ENCODE measurements at places on chromosomes 11 and 22.
A peak's percentile ranks its signal among the peaks of the same experiment; 100 is the strongest.

DNA sequence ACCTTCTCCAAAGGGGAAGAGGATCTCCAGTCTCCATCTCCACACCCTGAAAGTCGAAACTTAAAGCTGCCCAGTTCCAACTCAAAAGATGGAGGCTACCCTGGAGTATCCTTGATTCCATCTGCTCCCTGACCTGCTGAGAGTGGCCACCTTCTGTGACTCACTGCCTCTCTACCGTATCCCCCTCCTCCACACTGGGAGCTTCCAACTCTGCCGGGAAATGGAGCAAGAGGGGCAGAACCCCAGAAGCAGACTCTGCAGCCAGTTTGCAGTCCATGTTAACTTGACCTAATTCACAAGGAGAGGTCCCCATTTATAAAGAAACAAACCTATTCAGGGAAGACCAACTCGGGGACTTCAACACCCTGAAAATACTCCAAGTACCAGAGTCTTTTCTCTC is 22.0 kb upstream of the IRAG1 start:
- no peak for DNase-seq

GRCh38 chr22:19848298-19849224 is 6.1 kb downstream of the GNB1L start:
- DNase-seq, result no peak

DNA sequence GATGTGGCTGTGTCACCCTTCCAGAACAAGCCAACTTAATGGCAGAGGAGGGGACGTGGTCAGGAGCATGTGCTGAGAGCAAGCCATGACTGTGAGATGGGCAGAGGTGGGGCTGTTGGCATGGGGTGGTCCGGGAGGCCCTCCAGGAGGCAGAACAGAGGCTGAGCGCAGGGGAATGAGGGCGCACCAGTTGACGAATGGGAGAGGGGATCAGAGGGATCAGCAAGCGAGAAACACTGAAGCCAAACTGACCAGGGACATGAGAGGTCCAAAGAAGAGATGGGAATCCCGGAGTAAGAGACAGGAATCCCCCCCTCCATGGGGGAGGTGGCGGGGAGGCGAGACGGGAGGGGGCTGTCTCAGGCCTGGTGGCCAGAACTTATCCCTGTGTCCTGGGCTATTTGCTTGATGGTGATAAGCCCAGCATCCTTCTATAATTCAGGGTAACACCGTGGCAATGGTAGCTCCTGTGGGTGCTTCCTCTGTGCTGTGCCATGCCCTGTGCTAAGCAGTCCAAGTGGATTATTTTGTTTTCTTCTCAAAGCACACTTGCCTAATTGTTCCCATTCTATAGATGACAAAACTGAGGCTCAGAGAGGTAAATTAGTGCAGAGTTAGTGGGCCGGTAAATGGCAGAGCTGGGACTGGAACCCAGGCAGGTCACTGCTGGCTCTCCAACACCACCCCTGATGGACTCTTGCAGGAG is 83.4 kb upstream of the SHISAL1 start:
- no peak for DNase-seq

GRCh38 chr11:130100381-130101095 is 30.8 kb downstream of the APLP2 start:
- no peak for DNase-seq

GRCh38 chr11:71144736-71145135 is 107.6 kb downstream of the SHANK2 start:
- no peak for DNase-seq

- DNase-seq, result no peak
Measured at GRCh38 chr11:70305501-70305900, 35.0 kb downstream of the PPFIA1 start.

DNA sequence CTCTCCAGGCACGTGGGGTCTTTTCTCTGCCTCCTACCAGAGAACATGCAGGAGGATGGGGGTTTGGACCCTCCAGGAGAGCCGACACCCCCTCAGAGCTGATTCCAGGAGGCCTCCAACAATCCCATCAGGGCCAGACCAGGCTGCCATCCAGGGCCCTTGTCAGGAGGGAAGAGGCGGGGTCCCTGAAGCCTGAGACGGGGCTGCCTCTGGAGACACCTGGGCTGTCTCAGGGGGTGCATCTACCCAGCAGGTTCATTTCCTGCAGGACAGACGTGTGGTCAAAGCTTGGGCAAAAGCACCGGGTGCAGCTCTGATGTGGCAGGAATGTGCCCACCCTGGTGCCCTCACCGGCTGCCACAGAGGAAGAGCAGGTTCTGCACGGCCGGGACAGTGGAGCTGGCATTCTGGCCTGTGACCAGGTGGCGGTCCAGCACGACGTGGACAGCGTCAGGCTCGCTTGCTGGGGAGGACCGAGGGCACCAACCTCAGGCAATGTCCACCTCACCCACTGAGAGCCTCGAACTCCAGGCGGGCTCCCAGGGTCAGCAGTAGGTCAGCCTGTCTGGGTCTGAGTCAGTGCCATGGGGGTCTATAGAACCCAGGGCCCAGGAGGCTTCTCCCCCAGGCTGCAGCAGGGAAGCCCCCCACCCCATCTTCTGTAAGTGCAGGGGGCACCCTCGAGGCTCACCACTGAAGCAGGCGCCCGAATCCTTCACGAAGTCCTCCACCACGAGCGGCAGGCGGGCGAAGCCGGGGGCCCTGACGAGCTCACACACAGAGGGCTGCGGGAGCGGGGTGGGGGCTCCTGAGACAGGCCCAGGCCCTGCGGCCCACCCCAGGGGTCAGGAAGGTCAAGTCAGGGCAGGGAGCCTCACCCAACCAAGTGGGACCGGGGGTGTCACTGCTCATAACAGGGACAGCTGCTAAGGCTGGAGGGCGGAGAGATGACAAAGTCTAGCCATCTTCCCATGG is 6.4 kb downstream of the GATD1 start:
- no peak for DNase-seq

- DNase-seq, result no peak
Measured at GRCh38 chr11:96169250-96169649, 173.7 kb downstream of the MAML2 start.

DNA sequence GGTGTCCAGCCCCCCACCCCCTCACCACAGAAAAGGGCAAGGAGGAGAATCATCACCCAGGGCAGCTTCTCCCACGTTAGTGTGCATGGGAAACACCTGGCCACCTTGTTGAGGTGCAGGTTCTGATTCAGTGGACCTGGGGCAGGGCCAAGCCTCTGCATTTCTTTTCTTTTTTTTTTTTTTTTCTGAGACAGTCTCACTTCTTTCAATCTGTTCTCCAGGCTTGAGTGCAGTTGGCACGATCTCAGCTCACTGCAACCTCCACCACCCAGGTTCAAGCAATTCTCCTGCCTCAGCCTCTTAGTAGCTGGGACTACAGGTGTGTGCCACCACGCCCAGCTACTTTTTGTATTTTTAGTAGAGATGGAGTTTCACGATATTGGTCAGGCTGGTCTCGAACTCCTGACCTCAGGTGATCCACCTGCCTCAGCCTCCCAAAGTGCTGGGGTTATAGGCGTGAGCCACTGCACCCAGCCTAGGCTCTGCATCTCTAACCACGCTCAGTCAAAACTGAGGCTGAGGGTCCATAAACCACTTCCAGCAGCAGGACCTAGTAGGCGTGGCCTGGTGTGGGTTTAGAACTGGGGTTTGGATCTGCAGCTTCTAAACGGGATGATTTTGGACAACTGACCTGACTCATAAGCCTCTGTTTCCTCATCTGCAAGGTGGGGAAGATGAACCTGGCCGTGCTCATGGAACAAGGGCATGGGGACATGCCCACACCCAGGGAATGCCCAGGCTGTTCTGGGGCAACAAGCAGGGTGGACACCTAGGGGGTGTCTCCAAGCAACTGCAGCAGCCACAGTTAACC is 734 bp downstream of the ZP1 start:
- DNase-seq, result no peak

- DNase-seq, result no peak
Measured at GRCh38 chr11:95070471-95070870, 3.8 kb downstream of the SRSF8 start.

- peak; percentile 29 for DNase-seq
Measured at GRCh38 chr22:37260901-37261336, 16.9 kb upstream of the RAC2 start.

GRCh38 chr11:34819740-34820482 is 96.3 kb downstream of the APIP start:
- DNase-seq, result no peak

GRCh38 chr22:38065539-38065938 is 8.3 kb downstream of the PICK1 start:
- DNase-seq, result no peak

GRCh38 chr22:30947816-30948454 is 20.6 kb downstream of the MORC2 start:
- DNase-seq, result peak; percentile 25

DNA sequence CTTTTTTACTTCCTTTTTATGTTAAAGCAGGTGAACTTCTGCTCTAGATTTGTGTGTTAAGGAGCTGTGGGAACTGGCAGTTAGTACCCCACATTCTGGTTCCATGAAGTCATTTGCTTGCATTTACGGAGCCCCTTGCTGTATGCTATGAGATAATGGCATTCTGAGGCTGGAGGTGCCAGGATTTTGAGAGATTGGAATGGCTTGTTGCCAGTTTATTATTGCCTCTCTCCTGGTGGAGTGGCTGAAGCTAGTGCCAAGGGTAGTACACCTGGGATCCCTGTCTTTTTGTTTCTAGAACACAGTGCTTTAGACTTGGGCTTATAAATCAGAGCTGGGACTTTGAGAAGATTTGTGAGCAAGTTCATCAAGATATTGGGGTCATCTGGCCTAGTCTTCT is 73.8 kb downstream of the STIM1 start:
- peak; percentile 75 for DNase-seq

DNA sequence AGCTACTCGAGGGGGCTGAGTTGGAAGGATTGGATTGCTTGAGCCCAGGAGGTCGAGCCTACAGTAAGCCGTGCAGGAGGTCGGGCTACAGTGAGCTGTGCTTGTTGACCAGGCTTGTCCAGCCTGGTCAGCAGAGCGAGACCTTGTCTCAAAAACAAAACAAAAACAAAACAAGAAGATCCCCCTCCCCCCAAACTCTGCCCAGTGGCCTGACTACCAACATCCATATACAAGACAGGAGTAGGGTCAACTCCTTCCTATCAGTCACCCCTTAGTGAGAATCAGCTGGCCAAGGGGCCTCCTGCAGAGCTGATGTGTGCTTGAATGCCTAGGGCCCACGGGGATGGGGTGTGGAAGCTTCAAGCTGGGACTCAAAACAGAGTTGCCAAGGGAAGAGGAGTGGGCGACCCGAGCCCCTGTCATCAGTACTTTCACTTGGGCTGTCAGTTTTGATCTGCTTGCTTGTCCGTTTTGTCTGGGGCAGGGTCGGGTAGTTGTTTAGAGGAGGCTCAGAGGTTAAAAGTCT is 942 bp upstream of the TSPAN18 start:
- DNase-seq, result no peak

- DNase-seq, result no peak
Measured at GRCh38 chr11:34653851-34654482, 33.1 kb downstream of the EHF start.

DNA sequence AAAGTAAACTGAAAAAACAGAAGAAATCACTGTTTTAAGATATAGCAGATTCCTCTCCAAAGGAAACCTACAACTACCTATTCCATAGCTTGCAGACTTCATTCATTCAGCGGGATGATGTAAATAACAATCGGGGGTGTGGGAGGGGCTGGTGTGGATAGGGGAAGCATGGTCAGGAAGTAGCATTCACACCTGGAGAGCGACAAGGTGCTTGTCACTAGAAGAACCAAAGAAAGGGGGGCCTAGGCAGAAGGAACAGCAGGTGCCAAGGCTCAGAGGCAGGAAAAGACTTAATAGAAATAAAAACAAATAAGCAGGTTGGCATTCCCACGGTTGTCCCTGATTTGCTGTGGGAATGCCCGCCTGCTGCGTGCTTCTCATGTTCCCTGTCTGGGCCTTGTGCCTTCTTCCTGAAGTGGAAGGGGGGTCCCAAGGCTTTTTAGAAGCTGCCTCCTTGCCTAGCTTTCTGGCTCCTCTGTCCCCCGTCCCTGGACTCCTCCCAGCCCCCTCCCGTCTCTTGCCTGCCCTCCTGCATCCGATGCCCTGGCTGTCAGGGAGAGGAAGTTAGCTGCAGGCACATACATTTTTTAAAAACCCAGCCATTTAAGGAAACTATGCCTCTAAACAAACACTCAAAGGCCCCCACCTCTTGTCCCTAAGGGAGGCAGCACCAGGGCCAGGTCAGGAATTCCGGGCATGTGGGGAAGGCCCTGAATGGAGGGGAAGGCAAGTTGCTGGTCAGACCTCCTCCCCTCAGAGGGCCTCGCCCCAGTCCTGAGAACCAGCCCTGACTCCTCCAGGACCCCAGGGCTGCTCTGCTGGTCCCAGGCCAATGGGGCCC is 54.7 kb upstream of the PRDM11 start:
- DNase-seq, result no peak

GRCh38 chr11:125625225-125625629 is 264 bp downstream of the CHEK1 start:
- no peak for DNase-seq

DNA sequence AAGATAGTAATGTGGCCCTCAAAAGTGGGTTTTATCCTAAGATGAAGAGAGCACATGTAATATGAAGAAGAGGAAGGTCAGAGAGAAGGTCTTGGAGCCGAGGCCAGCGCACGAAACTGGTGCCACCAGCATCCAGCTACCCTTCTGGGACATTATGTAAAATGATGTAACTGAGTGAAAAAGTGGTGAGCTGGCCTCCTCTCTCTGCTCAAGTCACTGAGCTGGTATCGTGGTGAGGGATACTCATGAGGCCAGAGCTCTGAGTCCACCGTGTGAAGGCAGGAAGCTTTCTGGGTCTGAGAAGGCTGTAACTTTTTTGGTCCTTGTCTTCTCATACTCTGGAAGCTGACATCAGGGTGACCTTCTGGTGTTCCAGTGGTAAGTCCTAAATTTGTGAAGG is 25.1 kb downstream of the RNF185 start:
- no peak for DNase-seq

GRCh38 chr22:47036936-47037485 is 274.6 kb downstream of the TBC1D22A start:
- no peak for DNase-seq

DNA sequence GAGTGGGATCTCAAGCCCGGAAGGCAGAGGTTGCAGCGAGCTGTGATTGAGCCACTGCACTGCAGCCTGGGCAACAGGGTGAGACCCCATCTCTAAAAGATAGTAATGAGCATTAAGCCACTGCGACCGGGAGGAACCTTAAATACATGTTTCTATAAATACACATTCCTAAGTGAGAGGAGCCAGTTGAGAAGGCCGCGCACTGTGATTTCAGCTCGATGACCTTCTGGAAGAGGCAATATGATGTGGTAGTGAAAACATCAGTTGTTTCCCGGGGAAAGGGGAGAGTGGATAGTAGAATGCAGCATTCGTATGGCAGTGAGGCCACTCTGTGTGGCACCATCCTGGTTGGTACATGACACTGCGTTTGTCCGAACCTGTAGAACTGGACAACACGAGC is 18.0 kb downstream of the PTDSS2 start:
- DNase-seq, result no peak

DNA sequence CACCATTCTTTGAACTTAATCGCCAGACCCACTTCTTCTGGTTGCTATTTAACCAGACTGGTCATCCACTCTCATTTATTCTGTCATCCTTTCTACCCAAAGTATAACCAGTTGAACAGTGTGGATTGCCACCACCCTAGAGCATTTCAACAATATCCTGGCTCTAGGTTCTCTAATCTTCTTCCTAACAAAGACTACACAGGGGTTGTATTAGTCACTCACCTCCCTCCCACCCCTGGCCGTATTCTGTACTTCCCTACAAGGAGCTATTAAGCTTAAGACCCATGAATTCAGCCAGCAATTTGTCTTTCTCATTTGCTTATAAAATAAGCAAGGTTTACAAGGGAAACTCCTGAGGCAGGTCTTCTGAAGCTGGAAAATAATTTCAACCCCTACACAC is 46.9 kb upstream of the CEP126 start:
- DNase-seq, result no peak

Measured in NCI-H1105 treated with DMSO at 0.1 percent for 48 hours (cell line).